Adrenal gland (tissue), 19 donors: ENCODE measurements at places on chromosomes 12 and 14.

GRCh38 chr14:92351750-92352149, 28.8 kb downstream of the SLC24A4 start:
- H3K27ac ChIP-seq = no peak overlapping the region
- no peak for DNase-seq
- H3K4me3 ChIP-seq = no peak overlapping the region
- H3K36me3 ChIP-seq = no peaks in the 10 kb centered on the region
- no peaks in the 10 kb centered on the region for H3K4me1 ChIP-seq

GRCh38 chr12:120721866-120722265, 3.8 kb upstream of the ACADS start:
- no peaks in the 10 kb centered on the region for H3K27me3 ChIP-seq
- no peaks in the 10 kb centered on the region for H3K36me3 ChIP-seq
- DNase-seq = no peak
- H3K27ac ChIP-seq = no peak overlapping the region
- H3K4me1 ChIP-seq = peaks cover 59% of the 10 kb centered on the region

DNA sequence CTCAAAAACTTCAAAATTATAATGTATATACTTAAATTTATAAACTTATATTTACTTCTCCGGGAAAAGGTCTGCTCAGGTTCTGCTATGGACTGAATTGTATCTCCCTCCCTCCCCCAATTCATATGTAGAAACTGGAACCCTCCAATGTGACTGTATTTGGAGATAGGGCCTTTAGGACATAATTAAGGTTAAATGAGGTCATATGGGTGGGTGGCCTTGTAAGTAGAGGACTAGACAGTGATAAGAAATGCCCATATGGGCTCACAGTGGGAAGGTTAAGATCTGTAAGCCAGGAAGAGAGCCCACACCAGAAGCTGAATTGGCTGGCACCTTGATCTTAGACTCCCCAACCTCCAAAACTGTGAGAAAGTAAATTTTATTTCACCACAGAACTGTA, 84.5 kb downstream of the TAOK3 start:
- H3K27ac ChIP-seq = no peak overlapping the region
- no peak for DNase-seq
- H3K27me3 ChIP-seq = no peaks in the 10 kb centered on the region
- H3K4me1 ChIP-seq = no peaks in the 10 kb centered on the region
- no peaks in the 10 kb centered on the region for H3K36me3 ChIP-seq

DNA sequence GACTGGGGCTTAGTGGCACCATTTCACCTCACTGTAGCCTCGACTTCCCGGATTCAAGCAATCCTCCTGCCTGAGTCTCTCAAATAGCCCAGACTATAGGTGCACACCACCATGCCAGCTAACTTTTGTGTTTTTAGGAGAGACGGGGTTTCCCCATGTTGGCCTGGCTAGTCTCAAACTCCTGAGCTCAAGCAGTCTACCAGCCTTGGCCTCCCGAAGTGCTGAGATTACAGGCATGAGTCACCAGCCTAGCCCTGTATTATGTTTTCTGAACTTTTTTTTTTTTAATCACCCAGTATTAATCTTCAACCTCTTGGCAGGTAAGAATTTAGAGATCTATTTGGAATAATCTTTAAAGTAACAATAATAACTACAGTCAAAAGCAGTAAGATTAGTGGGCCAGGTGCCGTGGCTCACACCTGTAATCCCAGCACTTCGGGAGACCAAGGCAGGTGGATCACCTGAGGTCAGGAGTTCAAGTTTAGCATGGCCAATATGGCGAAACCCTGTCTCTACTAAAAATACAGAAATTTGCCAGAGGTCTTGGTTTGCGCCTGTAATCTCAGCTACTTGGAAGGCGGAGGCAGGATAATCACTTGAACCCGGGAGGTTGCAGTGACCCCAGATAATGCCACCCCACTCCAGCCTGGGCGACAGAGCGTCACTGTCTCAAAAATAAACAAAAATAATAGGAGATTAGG, 8.6 kb downstream of the NANOG start:
- DNase-seq = peak; percentile 56
- no peak overlapping the region for H3K4me3 ChIP-seq
- H3K4me1 ChIP-seq = peaks cover 3% of the 10 kb centered on the region
- H3K27ac ChIP-seq = peak overlapping the region; percentile 16
- H3K36me3 ChIP-seq = no peaks in the 10 kb centered on the region

DNA sequence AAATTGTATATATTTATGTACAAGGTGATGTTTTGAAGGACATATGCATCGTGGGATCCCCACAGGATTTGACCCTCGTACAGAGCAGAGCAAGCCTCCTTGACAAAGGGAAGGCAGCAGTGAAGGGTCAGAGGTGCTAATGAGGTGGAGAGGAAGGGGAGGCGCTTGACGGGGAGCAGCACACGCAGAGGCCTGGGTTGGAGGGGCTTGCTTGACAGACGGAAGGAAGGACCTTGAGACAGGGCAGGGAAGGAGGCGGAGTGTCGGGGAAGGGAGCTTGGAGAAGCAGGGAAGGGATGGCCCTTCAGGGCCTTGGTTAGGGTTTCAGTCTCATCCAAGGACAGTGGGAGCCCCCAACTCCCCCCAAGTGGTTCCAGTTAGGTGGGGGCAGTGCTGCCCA, 52.6 kb downstream of the ZNF664 start:
- H3K4me1 ChIP-seq = peaks cover 10% of the 10 kb centered on the region
- H3K4me3 ChIP-seq = no peak overlapping the region
- H3K27ac ChIP-seq = no peak overlapping the region
- no peak for DNase-seq
- H3K27me3 ChIP-seq = no peaks in the 10 kb centered on the region
